ENCODE measurements at places on chromosomes 5 and 9.

DNA sequence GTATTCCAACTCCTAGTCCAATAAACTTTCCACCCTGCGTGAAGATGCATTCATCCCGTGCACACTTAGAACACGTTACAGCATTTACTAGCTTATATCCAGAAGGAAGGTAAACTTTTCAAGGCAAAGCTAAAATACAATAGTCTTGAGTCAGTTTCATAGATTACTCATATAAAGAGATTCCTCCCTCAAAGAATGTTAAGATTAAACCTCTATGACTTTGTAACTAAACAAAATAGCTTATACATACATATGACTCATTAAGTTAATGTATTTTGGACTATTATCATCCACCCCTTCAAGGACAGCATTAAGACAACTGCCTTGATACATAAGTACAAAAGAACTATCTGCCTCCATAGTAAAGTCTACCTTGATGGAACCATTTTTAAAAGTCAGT, 36.1 kb downstream of the TLE1 start:
- DNase-seq: no peak

- DNase-seq: no peak
These were observed 20.7 kb downstream of the FAXDC2 start for GRCh38 chr5:154829589-154830218.

GRCh38 chr9:114174876-114175771, 19.8 kb downstream of the COL27A1 start:
- no peak for DNase-seq

GRCh38 chr9:121141706-121142105, 60.0 kb downstream of the RAB14 start:
- DNase-seq: no peak

DNA sequence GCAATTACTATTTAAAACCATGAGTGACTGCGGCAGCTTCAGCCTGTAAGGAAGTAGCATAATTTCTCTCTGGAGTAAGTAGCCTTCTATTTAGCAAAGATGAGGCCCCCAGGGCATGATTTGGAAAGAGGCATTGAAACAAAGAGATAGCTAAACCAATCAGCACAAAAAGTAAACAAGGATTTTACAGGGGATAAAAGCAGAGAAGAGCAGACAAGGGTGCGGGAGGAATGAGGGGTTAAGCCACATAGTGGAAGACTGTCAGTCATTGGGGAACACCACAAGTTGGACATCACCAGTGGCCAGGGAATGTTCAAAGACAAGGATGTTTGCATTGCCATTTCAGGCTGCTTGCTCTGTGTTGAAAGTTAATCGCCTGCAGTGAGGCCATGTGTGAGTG, 24.0 kb upstream of the C5orf63 start:
- no peak for DNase-seq

- DNase-seq: no peak
These were observed 18.8 kb downstream of the GLE1 start for GRCh38 chr9:128523199-128523925.

DNA sequence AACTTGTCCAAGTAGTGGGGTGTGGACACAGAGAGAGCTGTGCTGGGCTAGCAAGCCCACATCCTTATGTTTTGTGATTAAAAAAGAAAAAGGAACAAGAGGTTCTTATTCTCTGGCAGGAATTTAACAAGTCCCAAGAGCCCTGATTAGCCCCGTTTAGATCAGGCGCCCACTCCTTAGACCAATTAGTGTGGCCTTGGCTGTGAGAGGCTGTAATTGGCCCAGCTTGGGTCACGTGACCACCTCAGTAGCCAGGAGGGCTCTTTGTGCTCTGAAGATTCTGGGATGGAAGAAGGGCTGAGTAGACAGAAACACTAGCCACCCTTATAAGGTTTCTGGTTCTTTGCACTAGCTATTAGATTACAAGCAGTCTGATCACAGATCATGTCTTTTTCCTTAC, 31.1 kb downstream of the GCNT4 start:
- no peak for DNase-seq

All from NCI-H1417 treated with DMSO at 0.1 percent for 48 hours (cell line).